ENCODE measurements at places on chromosomes 1 and 21. TPM values are rescaled to one million over a fixed set of nuclear protein-coding genes. Genes with fewer than 3 reads are reported as not detected.

Gene DNAJC28
- 1.3 TPM for total RNA-seq

Gene RAB3B
- total RNA-seq: 3.4 TPM

Gene CYP4X1
- total RNA-seq: under 0.01 TPM

Gene SERTAD4
- total RNA-seq: 0.26 TPM

Gene SAMSN1
- total RNA-seq: not detected

Gene CHODL
- under 0.01 TPM for total RNA-seq

Gene C1QC
- not detected for total RNA-seq

Gene ORC1
- 0.26 TPM for total RNA-seq

Gene OR10J1
- not detected for total RNA-seq

Gene CR1
- not detected for total RNA-seq

Gene ARHGAP30
- 3.1 TPM for total RNA-seq

Gene GSTM4
- total RNA-seq: 1.9 TPM

Measured in bronchial epithelial cell (primary cell).